Activated CD4-positive, alpha-beta T cell treated with anti-CD3 and anti-CD28 coated beads, Interleukin-2, amount 50 U/mL, for 4 hours (primary cell): ENCODE measurements at places on chromosomes 12 and 14.

DNA sequence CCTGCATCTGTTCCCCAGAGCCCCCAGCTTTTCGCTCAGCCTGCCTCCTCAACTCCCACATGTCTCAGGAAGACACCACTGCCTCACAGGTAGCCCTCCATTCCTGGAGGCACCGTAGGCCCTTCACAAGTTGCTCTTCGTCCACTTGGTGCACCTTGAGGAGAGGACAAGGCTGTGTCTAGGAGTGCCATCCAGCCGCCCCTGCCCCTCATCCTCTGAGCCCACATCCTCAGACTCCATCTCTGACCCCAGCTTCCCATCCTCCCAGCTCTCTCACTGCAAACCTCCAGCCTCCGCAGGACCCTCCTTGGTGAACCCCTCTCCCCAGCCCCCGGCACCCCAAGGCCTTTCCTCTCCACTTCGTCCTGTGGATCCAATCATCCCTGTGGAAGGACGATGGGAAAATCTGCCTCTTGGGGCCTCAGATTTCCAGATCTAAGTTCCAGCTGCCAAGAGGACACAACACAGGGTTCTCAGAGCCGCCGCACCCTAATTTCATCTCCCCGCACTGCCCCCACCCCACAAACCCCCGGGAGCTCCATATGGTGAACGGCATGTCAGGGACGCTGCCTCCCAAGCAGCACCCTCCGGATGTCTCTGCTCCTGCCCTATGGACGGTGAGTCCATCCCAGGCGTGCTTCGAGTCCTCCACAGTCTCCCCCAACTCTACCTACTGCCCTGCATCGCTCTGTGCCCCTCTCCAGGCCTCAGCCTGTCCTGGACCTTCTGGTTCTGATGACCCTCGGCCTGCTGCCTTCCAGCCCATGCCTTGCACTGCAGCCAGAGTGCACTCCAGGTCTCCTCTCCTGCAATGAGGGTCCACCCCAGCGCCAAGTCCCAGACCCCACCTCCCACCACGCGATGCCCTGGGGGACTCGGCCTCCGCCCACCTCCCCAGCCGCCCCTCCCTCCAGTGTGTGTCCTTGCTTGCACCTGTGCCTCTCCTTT is 314.1 kb upstream of the DIO3 start:
- no peak for DNase-seq

- no peak for DNase-seq
These were observed 11.1 kb upstream of the FBRSL1 start for GRCh38 chr12:132478845-132479244.

- DNase-seq = peak; percentile 36
These were observed 88.2 kb downstream of the DUSP16 start for GRCh38 chr12:12474471-12474928.

GRCh38 chr12:48997719-48998496 is 1.3 kb downstream of the DDN start:
- no peak for DNase-seq

- no peak for DNase-seq
These were observed 38.4 kb downstream of the MVK start for GRCh38 chr12:109612003-109612402.

DNA sequence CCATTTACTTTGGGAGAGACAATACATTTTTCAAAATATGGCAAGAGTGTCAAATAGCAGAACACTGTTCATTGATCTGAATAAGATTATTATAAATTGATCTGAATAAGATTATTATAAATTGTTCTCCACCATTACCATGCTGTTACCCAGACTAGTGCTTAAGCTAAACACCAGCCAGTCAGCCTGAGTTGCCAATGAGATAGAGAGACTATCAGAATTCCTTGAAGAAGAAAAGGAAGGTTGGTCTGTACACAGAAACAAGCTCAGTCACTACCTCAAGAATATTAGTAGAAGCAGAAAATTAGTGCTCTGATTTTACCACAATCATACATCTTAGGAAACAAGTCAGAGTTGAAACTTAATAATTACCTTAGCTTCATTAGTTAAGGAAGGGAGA is 469.8 kb downstream of the FOXG1 start:
- no peak for DNase-seq

DNA sequence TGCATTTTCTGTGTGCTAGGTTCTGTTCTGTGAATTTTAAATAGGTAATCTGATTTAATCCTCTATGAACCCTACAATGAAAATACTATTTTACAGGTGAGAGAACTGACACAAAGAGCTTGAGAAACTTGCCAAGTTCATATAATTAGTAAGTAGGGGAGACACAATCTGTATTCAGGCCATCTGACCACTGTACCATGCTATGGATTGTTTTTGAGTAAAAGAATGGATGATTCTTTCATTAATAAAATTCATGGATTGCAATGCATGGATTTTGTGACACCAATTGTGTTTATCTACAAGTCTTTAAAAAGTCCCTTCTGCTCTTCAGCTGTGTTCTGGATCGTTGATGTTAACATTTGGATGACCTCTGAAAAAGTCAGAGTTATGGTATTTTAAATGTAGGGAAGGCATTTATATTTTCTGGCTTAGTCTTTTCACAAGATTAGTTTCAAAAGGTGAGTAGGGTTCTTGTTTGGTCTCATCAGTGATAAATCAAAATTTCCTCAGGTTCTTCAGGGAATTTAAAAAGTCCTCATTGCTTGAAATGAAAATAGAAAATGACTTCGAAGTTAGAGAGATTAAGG is 15.4 kb upstream of the DYRK2 start:
- DNase-seq = no peak

DNA sequence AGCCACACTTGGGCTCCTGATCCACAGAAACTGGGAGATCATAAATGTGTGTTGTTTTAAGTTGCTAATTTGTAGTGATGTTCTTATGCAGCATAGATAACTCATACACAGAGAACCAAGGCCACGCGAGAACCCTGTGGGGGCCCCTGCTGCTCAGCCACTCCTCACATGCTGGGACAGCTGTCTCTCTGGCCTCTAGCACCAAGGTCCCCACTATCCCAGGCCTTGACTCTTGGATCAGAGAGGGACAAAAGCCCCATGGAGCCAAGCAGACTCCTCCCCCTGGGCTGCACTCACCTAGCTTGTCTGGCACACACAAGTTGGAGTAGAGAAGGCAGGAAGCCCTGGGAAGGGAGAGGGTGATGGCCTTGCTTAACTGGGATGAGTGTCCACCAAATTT is 11.3 kb downstream of the PLD4 start:
- no peak for DNase-seq

- no peak for DNase-seq
These were observed 24.7 kb downstream of the RPL10L start for GRCh38 chr14:46626876-46627275.

DNA sequence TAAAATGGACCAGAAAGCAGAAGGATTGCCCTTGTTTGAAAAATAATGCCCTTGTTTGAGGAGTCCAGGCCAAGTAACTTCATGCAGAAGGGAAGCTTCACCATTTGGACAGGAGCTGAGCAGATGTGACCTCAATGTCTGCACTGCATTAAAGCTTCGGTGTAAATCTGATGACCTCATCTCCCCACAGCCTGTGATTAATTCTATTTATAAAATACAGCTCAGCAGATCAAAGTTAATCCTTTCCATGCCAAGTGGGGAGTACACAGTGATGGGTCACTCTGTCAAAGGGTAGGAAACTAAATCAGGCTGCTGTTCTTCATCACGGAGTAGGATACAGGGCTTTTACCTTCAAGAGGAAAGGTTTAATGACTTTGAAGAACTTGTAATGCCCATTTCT is 533.7 kb downstream of the RPS29 start:
- no peak for DNase-seq

- DNase-seq = no peak
These were observed 17.3 kb upstream of the LMNTD1 start for GRCh38 chr12:25570418-25570817.

DNA sequence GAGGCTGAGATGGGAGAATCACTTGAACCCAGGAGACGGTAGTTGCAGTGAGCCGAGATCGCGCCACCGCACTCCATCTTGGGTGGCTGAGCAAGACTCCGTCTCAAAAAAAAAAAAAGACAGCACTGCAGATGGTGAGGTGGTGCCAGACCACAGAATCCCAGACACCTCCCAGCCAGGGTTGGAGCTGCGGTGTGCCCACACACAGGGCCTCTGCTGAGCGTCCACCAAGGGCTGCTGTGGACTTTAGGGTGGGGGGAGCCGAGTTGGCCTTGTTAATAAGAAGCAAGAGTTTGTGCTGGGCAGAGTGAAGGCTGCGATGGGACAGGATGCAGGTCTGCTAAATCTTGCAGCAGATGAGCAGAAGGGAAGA is 14.2 kb downstream of the KMT5A start:
- no peak for DNase-seq

DNA sequence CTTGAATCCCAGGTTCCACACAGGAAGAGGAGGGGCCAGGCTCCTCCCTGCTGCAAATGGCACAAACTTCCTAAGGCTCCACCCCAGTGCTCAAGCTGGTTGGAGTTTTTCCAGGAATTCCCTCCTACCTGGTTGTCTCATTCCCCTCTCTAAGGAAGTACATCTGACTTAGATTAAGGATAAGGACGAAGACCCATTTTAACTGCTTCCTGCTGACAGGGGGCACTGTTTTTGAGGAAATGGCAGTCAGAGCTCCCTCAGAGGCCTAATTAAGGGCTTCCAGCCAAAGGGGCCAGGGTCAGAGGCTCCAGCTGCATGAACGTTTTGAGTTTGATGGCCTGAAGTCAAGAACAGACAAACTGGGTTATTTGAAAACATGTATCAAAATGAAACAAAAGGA is 1084.7 kb downstream of the SLC6A15 start:
- DNase-seq = no peak

DNA sequence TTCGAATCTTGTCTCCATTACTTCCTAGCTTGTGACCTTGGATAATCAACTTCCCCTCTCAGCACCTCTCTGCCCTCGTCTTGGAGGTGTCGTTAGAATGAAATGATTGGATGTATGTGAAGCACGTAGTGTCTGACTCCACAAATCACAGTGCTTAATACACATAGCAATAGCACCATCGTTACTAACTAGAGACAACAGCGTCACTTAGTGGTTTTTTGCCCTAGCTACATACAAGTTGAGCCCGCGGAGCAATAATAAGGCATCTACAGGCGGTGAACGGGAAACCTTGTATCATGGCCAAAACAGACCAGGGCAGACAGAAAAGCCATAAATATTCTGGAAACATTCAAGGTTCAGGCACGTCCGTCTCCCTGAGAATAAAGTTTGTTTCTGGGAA is 154.9 kb downstream of the ASCL4 start:
- no peak for DNase-seq

DNA sequence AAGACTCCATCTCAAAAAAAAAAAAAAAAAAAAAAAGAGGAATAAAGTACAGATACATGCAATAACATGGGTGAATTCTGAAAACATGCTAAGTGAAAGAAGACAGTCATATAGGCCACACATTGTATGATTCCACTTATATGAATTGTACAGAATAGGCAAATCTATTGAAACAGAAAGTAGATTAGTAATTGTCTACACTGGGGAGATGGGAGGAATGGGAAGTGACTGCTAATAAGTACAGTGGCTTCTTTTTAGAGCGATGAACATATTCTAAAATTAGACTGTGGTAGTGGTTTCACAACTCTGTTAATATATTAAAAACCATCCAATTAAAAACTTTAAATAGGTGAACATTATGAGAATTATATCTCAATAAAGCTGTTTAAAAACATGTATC is 74.4 kb downstream of the ANKS1B start:
- DNase-seq = no peak

DNA sequence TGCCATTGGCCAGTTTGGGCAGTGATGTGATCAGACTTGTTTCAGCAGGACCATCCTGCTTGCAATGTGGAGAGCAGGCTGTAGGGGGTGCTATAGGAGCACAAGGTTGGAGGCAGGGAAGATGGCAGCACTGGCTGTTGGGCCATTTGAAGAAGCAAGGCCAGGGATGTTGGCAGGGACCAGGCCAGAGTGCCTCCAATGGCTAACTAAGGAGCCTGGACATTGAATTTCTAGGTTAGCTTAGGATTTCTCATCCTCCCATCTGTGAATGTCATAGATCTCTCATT is 23.5 kb downstream of the FGF23 start:
- DNase-seq = peak; percentile 18

DNA sequence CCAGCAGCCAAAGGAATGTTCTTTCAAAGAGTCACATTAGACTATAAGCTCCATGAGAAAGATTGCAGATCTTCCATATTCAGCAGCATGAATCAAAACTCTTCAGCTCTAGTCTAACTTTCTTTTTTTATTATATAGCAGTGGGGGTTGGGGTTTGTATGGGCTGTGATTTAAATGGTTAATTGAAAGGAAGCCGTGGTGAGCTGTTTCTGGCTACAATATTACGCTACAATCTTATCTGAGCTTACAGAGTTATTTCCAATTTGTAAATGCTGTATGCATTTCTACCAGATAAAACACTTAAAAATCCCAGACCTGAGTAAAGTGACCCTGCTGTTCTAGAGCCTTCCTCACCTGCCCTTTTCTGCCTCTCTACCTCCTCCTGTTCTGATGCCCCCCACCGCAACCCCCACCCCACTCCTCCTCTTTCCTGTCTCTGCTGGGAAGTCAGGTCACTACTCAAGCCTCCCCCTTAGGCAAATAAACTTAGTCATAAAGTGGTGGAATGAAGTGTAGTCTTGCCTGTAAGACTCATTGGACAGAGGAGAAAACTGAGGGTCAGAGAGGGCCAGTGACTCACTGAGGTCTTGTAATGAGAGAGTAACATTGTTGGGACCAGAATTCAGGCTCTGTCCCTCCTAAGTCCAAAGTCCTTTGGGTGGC is 1089.5 kb downstream of the BCL11B start:
- peak; percentile 60 for DNase-seq

- peak; percentile 81 for DNase-seq
These were observed at the start of gene BTBD6 for GRCh38 chr14:105248368-105249181. BTBD6 (plus strand) TSS chr14:105248533; CDS start chr14:105248712, 179 bp downstream.

- DNase-seq = no peak
These were observed 41.9 kb downstream of the KCNA1 start for GRCh38 chr12:4951601-4952000.

DNA sequence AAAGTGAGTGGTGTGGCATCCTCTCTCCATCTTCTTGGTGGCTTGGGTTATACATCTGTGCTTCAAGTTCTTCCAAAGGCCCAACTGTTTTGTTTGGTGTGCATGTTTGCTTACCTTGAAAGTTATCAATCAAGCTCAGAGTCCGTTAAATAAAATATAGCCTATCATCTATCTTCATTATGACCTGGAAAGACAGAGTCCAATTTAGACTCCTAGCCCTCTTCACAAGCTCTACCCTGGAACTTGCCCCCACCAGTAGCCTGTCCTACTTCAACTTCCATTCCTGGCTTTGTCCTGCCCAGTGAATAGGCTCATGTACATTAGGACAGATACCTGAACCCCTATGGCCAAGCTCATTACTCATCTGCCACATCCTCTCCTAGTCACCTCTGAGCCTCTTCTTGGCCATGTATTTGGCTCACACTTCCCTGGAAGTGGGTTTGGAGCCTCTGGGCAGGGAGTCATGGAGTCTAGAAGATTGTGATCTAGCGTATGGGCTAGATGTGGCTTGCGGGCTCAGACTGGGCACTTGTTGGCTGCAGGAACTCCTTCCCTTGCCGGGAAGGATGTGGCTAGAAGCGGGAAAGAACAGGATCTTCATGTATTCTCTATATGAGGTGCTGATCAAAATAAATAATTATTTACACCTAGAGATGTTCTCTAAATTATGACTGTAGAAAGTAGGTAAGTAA is 6.4 kb upstream of the SSTR1 start:
- no peak for DNase-seq
